HFF-Myc (cell line): ENCODE measurements at places on chromosomes 6 and 20.

DNA sequence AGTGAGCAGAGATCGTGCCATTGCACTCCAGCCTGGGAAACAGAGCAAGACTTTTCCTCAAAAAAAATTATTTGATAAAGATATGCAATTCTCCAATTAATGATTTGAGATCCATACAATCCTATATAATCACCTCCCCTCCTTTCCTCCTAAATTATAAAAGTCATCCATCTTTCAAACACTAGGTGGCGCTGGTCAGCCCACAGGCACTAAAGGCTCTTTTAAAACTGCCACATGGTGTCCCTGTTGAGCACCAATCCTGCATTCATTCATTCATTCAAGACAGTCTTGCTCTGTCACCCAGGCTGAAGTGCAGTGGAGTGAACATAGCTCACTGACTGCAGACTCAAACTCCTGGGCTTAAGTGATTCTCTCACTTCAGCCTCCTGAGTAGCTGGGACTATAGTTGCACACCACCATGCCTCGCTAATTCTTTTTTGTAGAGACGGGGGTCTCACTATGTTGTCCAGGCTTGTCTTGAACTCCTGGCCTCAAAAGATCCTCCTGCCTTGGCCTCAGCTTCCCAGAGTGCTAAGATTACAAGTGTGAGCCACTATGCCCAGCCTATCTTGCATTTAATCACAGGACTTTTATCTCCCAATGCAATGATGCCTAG lies 58.7 kb upstream of the SLC2A12 start:
- peak; percentile 27 for DNase-seq

GRCh38 chr6:136961848-136962247 lies 39.7 kb downstream of the SLC35D3 start:
- DNase-seq: no peak

DNA sequence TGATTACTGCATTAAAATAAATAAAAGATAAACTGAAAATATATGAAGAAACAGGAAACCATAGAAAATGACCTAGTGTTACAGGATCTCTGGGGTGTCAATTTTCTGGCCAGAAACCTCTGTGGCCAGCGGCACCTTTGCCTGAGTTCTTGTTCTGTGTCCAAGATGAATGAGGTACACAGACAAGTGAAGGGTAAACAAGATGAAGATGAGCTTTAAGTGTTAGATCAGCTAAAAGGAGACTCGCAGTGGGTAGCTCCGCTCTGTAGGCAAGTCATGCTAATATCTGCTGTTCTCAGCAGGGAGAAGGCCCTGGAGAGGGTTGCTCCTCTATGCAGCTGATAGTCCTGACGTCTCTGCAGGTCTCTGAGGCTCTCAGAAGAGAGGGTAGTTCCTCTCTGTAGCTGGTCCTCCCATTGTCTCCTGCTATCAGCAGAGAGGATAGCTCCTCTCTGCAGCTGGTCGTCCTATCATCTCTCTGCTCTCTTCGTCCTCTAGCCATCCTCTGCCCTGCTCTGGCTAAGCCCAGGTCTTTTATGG lies 35.9 kb upstream of the TBC1D22B start:
- DNase-seq: no peak

DNA sequence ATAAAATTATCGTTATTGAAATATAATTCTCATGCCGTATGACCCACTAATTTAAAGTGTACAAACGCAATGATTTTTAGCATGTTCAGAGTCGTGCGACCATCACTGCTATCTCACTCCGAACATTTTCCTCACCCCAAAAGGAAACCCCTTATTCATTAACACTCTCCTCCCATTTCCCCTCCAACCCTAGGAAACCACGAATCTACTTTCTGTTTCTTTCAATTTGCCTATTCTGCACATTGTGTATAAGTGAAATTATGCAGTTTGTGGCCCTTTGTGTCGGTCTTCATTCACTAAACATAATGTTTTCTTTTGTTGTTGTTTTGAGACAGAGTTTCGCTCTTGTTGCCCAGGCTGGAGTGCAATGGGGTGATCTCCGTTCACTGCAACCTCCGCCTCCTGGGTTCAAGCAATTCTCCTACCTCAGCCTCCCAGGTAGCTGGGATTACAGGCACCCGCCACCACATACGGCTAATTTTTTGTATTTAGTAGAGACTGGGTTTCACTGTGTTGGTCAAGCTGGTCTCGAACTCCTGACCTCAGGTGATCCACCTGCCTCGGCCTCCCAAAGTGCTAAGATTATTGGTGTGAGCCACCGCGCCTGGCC lies 99.7 kb upstream of the ZNF217 start:
- DNase-seq: no peak

DNA sequence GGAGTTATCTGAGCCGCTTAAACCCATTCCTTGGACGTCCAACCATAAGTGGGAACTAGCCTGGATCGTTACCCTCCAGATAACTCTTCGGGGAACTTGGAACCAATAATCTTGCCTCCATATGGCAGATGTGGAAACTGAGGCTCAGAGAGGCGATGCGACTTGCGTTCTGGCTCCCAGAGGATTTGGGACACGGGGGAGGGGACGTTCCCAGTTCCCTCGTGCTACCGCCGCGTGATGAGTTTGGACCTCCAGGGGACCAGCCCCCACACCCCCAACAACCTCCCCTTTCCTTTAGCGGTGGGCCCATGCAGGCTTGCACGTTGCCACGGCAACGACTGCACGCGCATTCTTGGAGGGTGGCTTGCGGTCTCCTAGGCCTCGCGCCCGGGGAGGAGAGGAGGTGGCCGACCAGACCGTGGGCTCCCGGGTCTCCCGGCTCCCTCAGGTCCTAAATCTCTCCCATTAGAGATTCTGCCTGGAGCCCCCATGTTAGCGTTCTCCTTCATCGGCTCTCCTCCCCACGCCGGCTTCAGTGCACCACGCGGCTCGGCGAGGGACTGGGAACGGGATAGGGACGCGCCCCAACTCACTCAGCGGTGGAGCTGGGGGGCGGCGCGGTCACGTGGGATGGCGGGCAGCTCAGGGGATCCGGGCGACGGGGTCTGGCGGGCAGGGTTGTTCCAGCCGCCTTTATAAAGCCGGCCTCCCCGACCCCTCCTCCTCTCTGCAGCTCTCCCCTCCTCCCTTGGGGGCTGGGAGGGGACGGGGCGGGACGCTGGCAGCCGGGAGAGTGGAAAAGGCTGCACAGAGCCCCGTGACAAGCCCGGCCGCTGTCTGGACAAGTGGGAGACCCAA lies at the start of gene PLTP:
TSS of gene PLTP (minus strand) at position 670 of the 858 bp plus-strand sequence. CDS start 703 bp downstream, outside the sequence.
- no peak for DNase-seq

GRCh38 chr20:47320990-47321805 lies 35.3 kb downstream of the ZMYND8 start:
- DNase-seq: no peak

- DNase-seq: no peak
Measured at GRCh38 chr6:143117108-143117507, 56.4 kb downstream of the AIG1 start.

- no peak for DNase-seq
Measured at GRCh38 chr6:30520522-30520921, 31.2 kb downstream of the HLA-E start.

GRCh38 chr20:8568075-8568474 lies 436.0 kb downstream of the PLCB1 start:
- DNase-seq: no peak

GRCh38 chr6:160030103-160030502 lies 61.2 kb downstream of the IGF2R start:
- DNase-seq: peak; percentile 92

GRCh38 chr6:117232196-117232595 lies 33.2 kb upstream of the VGLL2 start:
- no peak for DNase-seq

- no peak for DNase-seq
Measured at GRCh38 chr6:133245422-133245903, 4.3 kb downstream of the EYA4 start.

DNA sequence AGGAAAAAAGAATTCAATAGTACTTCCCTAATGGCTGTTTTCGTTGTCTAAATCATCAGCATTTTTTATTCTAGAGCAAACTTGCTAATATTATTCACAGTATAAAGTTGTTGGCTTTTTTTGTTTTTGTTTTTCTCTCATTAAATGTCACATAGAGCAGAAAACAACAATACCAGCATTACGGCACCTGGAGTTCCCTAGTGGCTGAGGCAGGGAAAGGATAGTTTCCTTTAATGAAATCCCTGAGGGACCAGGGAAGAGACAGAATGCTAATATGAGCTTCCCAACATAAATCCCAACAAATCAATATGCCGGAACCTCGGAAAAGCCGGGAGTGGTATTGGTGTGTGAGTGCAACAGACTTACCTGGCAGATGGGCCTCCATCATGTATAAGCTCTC lies 235.2 kb upstream of the ASCC3 start:
- no peak for DNase-seq

DNA sequence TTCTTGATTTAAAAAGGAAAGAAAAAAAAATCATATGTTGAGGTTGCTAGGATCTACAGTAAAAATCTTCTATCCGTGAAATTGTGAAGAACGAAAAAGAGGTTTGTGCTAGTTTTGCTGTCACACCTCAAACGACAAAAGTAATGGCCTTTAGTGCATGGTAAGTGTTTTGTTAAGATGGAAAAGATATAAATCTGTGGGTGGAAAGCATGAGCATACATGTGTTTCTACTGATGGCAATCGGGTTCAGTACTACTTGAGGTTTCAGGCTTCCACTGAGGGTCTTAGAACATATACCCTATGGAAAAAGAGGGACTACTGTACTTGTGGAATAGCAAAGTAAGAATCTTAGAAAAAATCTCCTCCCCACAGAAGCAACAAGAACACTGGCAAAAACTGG lies 58.0 kb downstream of the AHI1 start:
- DNase-seq: no peak

- DNase-seq: no peak
Measured at GRCh38 chr20:61666471-61666832, 399.2 kb downstream of the TAF4 start.

DNA sequence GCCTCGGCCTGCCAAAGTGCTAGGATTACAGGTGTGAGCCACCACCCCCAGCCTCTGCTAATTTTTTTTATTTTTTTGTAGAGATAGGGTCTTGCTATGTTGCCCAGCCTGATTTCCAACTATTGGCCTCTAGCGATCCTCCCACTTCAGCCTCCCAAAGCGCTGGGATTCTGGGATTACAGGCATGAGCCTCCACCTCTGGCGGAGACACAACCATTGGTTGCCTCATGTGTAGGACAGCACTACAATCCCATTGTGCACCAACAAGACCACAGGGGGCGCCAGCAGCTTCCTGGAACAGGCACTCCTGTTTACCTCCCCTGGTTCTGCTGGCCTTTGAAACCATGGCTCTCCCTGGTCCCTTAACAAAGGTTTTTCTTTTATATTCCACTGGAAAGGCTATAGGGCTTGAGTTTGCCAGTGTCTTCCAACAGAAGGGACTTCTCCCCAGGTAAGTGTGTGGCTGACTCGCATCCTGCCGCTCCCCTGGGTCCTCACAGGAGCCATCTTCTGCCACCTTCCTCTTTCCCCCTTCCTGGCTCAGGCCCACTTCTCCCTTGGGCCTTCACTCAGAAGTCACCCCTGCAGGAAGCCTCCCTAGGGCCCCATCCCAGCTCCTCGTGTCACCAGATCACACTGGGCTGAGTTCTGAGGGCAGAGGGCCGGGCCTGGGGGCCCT lies 39.2 kb upstream of the TLDC2 start:
- DNase-seq: no peak

GRCh38 chr20:1983301-1983700 lies 10.6 kb downstream of the PDYN start:
- no peak for DNase-seq

- peak; percentile 44 for DNase-seq
Measured at GRCh38 chr6:18362058-18362561, 25.0 kb upstream of the RNF144B start.

DNA sequence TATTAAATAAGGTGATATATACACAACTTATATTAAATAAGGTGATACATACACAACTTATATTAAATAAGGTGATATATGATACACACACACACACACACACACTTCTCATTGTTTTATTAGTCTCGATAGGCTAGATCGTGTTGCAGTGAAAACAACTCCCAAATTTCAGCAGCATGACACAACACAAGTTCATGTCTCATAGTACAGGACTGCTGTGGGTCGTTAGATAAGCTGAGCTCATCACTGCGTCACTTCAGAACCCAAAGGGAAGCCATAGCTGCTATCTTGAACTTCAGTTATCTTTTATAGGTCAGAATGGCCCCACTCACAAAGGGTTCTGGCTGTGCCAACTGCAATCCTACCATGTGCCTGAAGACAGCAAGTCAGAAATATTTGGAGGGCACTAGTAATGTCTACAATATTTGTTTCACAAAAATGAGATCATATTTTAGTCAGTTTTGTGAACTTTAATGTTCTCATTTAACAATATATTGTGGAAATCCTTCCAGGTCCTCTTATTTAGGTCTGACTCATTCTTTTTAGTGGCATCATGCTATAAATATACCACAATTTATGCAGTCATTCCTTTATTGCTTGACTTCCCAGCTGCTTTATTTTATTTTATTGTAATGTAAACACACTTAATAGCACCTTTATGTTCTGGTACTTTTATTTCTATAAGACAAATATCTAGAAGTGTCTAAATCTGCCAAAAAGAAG lies 290.2 kb downstream of the PHACTR1 start:
- DNase-seq: peak; percentile 19

DNA sequence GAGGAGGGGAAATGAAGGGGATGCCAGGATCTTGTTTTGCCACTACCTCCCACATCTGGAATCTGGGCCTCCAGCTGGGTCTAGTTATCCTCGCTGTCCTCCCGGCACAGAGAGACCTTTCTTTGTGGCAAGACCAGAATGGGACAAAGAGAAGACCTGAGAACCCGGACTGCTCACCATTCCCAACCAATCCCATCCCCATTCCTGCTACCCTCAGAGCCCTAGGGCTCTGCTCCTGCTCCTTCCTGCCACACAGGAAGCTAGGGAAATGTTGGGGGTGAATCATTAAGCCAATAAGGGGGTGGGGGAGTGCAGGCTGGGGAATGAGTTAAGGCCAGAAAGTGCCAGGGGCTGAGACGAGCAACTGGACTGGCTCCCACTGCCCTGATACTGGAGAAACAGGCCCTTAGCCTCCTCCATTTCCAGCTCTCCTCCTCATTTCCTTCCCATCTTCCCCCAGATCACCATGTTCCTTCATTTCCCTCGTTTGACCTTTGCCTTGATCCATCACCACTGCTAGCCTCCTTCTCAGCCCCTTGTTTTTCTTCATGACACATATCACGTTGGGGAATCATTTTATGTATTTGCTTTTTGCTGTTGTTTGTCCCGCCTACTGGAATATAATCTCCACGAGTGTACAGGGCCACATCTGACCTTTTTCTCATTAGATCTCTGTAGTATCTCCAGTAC lies 4.6 kb upstream of the IER3 start:
- DNase-seq: no peak

GRCh38 chr6:69164564-69165229 lies 529.6 kb downstream of the ADGRB3 start:
- DNase-seq: no peak
